ENCODE measurements at places on chromosomes 1 and 21.
A peak's percentile ranks its signal among the peaks of the same experiment; 100 is the strongest.

DNA sequence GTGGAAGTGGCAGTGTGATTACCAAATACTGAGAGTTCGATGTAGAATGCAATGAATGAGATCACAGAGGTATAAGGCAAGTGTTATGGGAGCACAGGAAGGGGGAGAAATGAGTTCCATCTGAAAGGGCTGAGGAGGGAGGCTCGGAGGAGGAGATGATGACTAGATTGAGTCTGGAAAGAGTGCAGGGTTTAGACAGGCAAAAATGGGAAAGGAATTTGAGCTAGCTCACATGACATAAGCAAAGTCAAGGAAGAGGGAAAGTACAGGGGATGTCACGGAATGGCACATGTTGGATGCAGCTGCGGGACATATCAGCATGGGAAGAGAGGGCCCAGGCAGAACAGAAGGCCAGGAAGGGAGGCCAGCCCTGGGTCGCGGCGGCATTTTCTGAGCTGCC is 132.7 kb downstream of the RUNX1 start:
- no peak for DNase-seq

- DNase-seq = no peak
These were observed 8.2 kb downstream of the MATN1 start for GRCh38 chr1:30715216-30715615.

DNA sequence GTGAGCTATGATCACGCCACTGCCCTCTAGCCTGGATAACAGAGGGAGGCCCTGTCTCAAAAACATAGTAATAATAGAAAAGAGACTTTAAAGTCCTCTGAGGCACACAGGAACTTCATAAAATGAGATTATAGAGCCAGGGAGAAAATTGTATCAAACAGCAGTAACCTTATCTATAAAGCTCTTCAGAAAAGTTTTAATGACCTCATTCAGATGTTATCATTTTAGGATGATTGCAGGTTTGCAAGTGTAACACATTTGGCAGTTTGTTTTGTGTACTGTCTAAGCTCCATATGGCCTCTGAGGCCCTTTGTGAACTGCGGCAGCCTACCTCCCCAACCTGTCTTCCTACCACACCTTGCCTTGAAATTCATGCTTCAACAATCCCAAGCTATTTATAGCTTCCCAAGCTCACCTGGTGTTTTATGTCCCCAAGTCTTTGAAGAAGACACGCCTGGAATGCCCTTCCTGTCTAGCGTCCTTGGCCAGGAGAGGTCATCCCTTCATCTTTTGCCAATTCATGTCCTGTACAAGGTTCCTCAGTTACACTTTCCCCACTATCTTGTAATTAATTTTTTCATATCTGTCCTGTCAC is 8.5 kb upstream of the AKNAD1 start:
- no peak for DNase-seq

GRCh38 chr1:246583448-246584185 is 17.4 kb downstream of the CNST start:
- DNase-seq = no peak

GRCh38 chr1:168243636-168244212 is 17.9 kb downstream of the SFT2D2 start:
- no peak for DNase-seq

DNA sequence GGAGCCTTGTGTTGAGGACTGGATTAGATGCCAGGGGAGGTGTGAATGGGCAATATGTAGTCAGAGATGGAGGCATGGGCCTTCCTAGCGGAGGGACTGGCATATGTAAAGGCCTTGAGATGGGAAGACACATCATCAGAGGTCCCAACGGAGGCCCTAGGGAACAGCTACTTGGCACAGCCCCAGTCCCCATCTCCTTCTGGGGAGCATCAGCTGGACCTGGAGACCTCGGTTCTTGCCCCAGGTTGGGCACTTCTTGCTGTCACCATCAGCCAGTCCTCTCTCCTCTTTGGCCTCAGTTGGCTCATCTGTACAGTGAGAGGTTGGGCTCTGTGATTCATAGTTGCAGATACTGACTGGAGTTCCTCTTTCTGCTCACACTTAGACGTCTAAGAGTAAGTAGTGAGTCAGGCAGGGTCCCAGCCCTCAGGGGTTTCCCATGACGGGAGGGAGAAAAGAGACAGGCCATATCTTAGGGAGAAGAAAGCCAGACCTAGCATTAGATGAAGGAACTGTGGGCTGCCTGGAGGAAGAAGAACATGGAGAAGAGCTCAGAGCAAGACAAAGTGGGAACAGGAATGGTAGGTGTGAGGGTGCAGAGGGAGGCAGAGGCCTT is 3.4 kb upstream of the MARCKSL1 start:
- DNase-seq = peak; percentile 73

DNA sequence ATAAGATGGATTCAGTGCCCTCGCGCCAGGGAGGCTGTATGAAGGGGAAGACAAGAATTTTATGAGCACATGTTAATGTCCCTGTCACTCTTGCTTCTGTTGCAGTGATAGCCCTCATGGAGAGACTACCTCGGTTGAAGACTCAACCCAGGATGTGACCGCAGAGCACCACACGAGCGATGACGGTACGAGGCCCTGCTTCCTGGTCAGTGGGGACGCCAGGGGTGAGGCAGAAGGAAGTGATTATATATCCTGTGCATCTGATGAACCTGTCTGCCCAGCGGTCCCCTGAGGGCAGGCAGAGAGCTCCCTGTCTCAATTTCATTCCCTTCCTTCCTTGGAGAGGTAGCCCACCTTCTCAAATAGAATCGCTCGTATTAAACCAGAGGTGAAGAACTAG is 20.0 kb upstream of the IKBKE start:
- no peak for DNase-seq
